ENCODE measurements at places on chromosomes 5 and 9.

DNA sequence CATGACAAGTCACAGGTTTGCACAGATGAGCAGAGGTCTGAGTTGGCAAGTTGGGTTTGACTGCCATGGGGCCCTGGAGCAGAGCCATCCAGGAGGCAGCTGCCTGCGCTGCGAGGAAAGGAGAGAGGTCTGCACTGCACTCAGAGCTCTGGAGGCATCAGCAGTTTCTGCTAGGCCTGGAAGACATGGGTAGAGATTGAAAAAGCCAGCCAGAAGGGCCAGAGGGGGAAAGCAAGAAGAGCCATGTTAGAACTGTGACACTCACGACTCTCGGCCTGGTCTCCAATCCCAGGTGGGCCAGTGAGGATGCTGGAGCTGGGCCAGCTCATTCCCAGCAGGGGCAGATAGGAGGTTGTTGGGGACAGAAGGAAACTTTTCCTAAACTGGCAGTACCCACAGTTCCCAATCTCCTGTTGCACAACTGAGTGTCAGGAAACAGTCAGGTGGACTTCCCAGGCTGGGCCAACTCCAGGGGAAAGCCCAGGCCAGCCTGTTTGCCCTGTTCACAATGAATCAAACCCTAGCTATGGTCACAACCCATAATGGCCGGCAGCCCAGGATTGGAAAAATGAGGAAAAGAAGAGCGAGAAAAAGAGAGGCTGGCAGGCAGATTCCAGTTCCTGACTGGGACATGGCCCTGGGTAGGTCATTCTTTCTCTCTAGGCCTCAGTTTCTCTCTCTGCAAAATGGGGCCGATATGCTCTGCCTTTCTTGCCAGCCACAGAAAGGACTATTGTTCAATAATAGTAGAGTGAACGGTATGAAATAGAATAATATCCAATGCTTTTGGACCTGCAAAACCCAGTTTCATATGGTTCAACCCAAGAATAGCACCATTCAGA lies 7.8 kb upstream of the ORM1 start:
- no peak for DNase-seq

DNA sequence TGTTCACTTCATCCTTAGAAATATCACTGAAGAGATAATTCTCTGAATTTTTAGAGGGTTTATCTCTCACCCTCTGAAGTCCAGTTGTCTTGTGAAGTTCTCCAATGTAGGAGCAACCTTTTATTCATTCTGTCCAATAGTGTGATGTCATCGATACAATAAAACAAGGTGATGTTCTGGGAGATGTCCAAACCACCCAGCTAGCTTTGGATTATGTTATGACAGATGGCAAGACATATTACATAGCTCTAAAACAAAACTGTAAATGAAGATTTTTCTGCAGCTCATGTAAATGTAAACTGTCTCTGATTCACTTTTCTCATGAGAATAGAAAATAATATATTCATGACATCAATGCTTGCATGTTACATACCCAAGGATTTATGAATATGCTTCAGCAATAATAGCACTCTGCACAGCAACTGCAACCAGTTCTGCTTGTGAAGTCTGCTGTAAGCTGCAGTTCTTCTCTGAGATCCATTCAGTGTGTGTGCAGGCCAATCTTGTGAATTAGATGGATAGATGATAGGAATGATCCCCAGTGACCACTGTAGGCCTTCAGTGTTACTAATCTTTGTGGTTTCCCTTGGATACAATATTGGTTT lies 172.6 kb upstream of the CDH12 start:
- no peak for DNase-seq

DNA sequence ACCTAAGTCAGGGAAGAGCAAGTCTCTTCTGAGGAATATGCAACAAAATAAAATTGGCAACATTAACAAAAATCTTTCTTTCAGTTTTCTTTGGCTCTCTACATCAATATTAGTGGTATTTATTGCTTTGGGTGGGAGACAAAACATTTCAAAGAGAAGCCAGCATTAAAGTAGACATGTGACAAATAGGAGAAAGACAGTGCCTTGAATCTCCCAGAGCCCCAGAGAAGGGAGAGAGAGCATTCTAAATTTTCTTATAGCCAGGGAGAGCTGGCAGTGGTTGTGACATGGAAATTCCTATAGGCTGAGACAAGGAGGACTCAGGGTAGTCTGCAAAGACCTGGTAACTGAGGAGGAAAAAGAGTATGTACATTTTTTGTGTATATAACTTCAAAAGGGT lies 79.4 kb upstream of the NREP start:
- no peak for DNase-seq

DNA sequence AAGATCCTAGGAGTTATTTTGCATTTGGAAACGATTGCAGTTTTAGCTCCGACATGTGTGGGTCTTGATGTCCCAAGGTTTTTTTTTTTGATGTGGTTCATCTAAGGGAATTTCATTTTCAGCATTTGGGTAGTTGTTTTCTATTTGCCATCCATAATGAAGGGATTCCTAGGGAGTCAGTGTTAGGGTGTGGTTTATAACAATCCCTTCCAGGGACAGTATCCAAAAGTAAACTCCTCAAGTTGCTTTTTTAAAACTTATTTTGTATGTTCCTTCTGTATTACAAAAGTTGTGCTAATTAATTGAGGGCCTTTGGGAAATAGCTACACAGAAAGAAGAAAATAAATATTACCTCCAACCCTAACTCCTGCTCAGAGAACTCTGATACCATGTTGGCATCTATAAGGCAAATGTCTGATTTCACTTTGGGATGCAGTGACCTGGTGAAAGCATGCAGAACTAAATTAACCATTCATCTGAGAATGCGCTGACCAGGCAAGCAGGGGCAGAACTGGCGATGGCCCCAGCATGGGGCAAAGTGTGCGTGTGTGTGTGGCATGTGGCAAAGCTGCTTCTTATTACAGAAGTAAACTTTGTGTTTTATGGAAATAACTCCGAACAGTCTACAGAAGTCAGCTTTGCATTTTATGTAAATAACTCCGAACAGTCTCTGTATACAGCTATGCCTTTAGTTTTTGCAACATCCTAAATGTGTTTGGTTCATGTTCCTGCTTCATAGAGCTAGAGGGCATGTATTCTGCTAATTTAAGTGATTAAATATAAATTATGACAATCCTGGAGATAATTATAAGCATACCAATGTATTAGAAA lies 237.2 kb downstream of the TRPM3 start:
- DNase-seq, result no peak
